ENCODE measurements at places on chromosomes 16 and 17.
A peak's percentile ranks its signal among the peaks of the same experiment; 100 is the strongest.

- DNase-seq: no peak
Measured at GRCh38 chr17:9115214-9116191, 94.2 kb downstream of the NTN1 start.

DNA sequence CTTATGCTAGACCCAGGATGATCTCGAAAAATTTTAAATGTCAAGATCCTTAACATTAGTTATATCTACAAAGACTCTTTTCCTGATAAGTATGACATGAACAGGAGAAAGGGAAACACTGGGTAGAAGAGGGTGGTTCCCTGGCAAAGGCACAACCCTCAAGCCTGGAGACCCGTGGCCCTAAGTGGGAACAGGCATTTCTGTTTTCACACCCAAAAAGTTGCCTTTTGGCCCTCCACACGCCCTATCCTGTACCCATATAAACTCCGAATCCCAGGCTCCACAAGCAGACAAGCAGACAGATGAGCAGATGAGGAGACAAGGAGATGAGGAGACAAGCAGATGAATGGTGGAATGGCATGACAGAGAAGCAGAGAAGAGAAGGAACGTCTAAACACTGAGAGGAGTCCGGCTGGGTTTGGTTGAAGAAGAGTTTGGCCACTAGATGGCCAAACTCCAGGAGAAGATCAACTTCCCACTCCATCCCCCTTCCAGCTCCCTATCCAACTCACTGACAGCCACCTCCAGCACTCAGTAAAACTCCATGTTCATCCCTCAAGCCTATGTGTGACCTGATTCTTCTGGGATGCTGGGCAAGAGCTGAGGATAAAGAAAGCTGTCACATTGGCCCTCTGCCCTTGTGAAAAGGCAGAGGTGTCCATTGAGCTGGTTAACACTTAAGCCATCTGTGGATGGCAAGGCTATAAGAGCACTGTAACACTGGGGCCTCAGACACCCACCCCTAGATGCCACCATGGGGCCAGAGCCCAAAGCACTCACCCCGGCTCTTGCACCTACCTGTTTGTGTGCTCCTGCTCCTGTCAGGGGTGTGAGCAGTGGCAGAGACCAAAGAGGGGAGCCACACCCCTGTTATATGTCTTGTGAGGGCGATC is 139.6 kb upstream of the FAM20A start:
- DNase-seq: no peak

GRCh38 chr16:75362846-75363245 is 70.5 kb downstream of the CFDP1 start:
- DNase-seq: no peak

DNA sequence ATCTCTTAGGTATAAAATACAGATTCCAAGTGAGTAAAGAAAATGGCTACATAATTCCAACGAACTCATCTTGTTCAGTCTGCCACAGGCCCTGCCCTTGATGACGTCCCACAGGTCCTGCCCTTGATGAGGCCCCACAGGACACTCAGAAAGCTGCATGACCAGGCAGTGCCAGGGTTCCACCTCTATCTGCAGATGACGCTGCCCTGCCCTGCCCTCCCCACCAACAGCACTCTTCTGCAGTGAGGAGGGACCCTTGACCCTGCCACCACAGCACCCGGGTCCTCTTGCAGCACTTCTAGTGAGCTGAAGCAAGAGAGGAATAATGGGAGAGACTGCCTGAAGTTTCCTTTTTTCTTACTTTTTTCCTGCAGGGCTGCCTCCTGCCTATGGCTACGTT is 118.4 kb downstream of the VPS53 start:
- no peak for DNase-seq

DNA sequence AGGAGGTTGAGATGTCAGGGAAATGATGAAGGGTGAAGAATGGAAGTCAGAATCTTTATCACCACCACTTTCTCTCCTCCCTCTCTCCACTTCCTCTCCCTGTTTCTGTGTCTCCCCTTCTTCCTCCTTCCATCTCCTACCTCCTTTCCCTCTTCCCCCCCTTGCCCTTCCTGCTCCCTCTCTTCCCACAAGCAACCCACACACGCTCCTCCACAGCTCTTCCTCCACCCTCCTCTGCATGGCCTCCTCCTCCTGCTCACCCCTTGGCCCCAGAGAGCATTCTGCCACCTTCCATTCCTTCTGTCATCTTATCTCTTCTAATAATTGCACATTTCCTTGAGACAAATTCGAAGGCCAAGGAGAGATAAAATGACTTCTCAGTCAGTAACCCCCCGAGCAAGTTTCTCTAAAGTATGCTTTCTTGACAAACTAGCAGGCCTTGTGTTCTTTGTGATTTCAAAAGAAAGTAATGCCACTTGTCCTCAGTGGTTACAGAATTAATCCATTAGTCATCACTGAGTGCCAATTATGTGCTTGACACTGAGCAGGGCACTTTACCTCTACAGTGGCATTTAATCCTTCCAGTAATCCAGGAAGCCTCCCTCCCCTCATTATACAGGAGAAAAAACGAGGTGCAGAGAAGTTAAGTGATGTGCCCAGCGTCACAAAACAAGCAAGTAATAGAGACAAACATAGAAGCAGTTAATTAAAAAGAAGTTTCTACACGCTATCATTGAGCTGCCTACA is 72.3 kb upstream of the CCL1 start:
- no peak for DNase-seq

- DNase-seq: no peak
Measured at GRCh38 chr17:59825533-59826322, 67.0 kb downstream of the TUBD1 start.

- no peak for DNase-seq
Measured at GRCh38 chr16:15450624-15451023, 16.2 kb downstream of the BMERB1 start.

DNA sequence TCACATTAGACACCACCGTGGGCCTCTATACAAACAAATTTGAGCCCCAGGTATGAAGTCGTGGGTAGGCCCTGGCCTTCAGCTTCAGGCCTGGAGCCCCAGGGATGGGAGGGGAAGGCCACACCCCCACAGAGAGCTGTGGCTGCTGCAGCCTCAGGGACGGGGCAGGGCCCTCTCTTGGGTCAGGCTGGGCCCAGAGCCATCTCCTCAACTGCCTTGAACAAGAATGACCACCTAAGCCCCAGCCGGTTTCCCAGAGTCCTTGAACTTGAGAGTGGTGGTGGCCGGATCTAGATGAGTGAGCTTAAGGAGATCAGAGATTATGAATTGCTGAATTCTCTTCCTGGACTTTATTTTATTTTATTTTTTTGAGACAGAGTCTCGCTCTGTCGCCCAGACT is 18.6 kb downstream of the SCNN1B start:
- DNase-seq: no peak

GRCh38 chr16:11446566-11447119 is 101.4 kb downstream of the RMI2 start:
- DNase-seq: no peak

DNA sequence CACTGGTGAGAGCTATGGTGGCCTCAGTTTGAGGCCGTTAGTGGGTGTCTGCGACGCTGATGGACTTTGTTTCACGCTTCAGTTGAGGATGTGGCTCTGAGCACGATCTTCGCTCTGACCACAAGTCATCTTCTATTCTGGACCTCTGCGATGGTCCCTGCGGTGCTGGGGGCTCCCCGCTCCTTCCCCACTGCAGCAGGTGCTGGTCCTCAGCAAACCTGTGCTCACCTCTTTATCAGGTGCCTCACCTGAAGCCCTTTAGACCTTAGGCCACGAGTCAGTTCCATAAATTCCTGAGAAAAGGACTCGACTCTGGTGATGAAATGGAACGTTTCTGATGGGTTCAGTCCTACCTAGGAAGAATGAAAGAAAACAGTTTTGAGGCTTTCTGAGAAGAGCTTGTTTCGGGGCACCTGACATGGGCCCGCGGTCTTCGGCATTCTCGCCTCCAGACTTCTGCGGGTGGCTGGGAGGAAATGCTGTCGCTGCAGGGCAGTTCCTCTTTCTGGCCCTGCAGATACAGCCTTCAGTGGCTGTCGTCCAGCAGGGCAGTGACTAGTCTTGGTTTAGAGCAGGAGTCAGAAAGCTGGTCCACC is 4.7 kb downstream of the KCTD5 start:
- no peak for DNase-seq

GRCh38 chr17:71942626-71943025 is 178.2 kb upstream of the SOX9 start:
- no peak for DNase-seq

DNA sequence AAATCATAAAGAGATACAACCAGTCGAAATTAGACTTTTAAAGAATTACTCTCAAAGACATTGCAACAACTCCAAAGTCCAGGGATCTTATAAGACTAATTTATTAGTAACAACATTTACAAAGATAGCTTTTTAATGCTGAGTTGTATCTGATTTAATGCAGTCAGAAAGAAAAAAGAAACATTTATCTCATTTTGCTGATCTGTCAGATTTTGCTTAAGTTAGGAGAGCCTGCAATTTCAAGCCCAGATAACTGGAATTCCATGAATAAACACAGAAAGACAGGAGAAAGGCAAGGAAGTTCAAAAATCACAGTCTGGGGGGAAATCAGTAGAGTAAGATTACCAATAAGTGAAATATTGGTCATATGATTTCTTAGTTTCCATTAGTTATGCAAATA is 22.9 kb downstream of the SLFN11 start:
- DNase-seq: no peak

DNA sequence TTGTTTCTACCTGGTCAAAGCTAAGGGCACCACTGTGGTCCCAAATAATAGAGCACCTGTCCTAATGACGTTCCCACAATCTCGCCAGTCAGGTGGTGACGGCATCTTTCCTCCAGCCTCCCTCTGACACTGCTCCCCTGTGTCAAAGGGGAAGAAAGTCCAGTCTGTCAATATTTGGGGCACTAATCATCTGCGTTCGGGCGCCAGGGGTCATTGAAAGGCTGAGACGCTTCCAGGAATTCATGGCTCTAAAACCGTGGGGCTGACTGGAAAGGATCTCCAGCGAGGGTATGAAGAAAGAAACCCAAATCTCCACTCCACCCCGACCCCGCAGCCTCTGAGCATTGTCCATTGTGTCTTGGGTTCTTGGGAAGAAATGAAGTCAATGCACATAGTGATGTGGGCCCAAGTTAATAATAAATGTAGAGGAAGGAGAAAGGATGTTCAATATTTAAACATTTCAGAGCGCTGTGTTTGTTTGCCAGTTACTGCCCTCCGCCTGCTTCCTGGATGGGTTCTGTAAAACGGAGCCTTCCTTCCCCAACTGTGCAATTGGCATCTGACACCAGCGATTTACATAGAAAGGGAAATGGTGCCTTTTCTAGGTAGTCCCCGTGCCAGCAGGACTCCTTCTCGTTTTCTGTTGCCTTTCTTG is 103.2 kb downstream of the SOCS1 start:
- DNase-seq: no peak

DNA sequence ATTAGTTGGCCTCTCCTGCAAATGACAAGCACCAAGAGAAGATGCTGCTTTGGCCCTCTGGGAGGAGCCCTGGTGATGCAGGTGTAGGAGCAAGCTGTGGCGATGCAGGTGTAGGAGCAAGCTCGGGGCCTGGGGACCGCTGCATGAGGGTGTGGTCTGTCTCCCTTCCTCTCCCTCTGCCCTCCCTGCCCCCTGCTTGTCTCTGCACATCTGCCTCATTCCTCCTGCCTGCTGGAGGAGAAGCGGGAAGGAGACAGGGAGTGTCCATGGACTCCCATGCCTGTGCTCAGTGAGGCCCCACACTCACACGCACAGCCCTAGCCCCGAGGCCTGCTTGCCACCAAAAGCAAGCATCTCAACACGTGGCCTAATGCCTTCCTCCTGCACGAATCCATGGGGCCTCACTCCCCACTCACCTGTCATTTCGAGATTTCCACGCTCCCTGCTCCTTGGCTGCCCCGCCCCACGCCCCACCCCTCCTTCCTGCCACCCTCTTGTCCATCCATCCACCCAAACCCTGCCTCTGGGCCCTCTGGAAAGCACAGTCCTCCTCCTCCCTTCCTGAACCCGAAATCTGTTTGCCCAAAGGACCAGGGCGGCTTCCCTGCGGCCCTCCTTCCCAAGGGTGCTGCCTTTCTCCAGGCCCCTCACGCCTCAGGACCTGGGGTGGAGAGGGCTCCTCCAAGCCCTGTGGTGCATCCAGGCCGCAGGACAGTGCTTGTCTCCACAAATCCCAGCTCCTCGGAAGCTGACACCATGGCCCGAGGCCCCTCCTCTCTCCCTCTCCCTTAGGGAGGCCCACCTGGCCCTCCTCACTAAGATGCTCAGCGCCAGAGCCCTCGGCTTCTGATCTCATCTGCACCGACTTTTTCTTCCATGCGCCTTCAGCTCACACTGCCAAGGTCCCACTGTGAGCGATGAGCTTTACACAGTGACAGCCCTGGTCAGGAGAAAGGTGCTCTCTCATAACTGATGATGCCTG is 11.8 kb upstream of the ALDH3A1 start:
- DNase-seq: no peak

GRCh38 chr16:71408536-71408935 is 33.3 kb downstream of the TLE7 start:
- no peak for DNase-seq

- DNase-seq: no peak
Measured at GRCh38 chr17:15101175-15101574, 164.0 kb downstream of the PMP22 start.

GRCh38 chr17:51258756-51259563 is 889 bp downstream of the MBTD1 start:
- DNase-seq: no peak

GRCh38 chr16:28308794-28309584 is 16.7 kb downstream of the SBK1 start:
- no peak for DNase-seq

GRCh38 chr17:38898812-38899348 is 26.5 kb upstream of the LASP1NB start:
- peak; percentile 77 for DNase-seq

GRCh38 chr17:17749025-17749772 is 67.9 kb downstream of the RAI1 start:
- no peak for DNase-seq

- no peak for DNase-seq
Measured at GRCh38 chr17:19714542-19715411, 1.6 kb downstream of the SLC47A2 start.

- peak; percentile 38 for DNase-seq
Measured at GRCh38 chr16:8867216-8867931, 1.4 kb downstream of the CARHSP1 start.

DNA sequence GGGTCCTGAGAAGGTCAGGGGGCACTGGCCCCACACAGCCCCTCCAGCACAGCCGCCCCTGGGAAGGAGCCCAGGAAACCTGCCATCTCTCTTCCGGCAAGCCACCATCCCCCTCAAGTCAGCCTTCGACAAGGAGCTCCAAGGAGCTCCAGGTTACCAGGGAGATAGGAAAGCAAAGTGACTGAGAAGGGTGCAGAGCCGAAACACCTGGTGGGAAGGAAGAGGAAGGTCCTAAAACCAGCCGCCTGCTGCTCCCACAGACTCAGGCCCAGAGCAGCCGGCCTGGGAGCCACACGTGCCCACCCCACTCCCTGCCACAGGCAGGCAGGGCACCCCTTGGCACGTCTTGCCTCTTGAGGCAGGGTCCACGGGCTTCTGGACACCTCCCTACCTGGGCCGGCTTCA is 80.7 kb downstream of the TIMM22 start:
- DNase-seq: no peak

GRCh38 chr16:89455178-89455577 is 35.2 kb downstream of the ANKRD11 start:
- DNase-seq: peak; percentile 71

DNA sequence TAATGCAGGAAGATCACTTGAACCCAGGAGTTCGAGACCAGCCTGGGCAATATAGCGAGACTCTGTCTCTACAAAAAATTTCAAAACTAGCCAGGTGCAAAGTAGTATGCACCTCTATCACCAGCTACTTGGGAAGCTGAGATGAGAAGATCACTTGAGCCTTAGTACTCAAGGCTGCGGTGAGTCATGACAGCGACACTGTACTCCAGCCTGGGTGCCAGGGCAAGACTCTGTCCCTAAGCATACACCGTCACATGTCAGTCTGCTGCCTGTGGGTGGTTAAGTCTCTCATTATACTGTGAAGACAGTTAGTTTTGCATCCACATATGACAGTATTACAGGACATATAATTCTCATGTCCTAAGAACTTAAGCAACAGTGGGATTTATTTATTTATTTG is 21.8 kb downstream of the NMRAL1 start:
- no peak for DNase-seq

Data from T-helper 2 cell (primary cell).